Stimulated activated CD8-positive, alpha-beta memory T cell treated with anti-CD3 and anti-CD28 coated beads, Interleukin-2, amount 100 ng/mL, for 1 hour (primary cell): ENCODE measurements at places on chromosomes 3 and 15.

- no peak for DNase-seq
These were observed 25.5 kb upstream of the MNS1 start for GRCh38 chr15:56490461-56490860.

DNA sequence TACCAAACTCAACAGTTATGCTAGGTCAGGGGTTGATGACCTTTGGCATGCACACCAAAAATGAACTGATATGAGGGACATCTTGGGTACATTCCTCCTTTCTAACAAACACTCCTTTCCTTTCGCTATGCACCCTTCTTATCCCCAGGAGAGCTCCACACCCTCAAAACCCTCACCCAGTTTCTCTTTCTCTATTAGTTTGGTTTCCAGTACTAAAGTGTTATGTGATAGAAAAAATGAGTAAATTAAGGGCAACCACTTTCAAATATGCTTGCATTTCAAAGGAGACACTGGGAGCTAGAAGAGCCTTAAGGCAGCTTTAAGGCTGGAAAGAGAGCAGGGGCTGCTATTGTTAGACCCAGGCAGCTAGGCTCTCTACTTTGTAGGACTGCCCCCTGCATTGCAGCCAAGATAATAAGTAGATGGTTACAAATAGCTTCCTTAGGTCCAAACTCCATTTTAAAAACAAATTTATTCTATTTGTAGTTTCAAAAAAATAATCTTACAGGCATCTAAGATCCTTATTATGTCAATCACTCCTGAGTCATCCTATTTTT lies 244.3 kb downstream of the ZIC1 start:
- no peak for DNase-seq

DNA sequence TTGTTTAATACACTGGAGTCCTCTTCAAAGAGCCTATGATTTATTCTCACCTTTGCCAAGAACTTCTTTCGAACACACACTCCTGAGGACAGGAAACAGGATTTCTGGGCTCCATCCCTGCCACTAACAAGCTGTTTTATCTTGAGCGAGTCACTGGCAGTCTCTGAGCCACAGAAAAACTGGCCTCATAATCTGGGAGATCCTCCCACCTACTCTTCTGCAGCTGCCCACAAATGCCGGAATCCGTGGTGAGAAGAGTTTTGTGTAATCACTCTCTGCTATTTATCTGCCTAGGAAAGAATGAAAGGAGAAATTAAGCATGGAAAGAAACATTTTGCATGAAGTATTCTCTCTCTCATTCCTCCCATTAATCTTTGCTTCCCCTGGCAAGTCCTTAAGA lies 172.0 kb upstream of the TRIM42 start:
- DNase-seq = no peak

GRCh38 chr3:16568532-16568931 lies 36.7 kb downstream of the DAZL start:
- DNase-seq = no peak

- no peak for DNase-seq
These were observed 767.0 kb downstream of the CADM2 start for GRCh38 chr3:85725809-85726208.

- DNase-seq = no peak
These were observed 525.5 kb upstream of the MCTP2 start for GRCh38 chr15:93705753-93706455.

- no peak for DNase-seq
These were observed 826.1 kb downstream of the AGBL1 start for GRCh38 chr15:86905625-86906256.

DNA sequence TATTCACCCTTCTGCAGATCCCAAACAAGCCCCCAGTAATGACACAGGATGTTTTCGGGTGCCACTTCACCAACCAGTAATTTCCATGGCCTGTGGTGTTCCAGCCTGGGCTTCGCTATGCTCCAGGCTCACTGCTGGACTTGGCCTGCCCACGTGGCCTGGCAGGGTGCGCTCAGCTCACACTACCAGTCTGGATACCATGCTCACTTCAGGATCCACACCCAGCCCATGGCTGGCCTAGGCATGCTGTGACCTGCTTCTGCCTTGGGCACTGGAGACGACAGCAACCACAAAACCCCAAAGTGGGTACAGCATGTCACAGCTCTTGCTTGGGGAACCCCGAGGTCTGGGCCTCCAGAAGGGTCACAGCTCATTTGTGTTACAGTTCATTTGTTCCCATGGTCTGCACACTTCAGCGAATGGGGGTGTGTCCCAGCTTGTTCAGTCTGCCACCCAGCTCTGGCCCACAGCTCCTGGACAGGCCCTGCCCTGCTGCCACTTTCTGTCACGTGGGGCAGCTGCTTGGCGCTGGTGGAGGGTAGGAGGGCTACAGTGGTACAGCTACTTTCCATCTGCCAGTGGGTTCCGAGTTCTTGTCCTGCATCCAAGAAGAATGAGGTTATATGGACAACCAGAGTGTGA lies 650.8 kb downstream of the MCTP2 start:
- no peak for DNase-seq

DNA sequence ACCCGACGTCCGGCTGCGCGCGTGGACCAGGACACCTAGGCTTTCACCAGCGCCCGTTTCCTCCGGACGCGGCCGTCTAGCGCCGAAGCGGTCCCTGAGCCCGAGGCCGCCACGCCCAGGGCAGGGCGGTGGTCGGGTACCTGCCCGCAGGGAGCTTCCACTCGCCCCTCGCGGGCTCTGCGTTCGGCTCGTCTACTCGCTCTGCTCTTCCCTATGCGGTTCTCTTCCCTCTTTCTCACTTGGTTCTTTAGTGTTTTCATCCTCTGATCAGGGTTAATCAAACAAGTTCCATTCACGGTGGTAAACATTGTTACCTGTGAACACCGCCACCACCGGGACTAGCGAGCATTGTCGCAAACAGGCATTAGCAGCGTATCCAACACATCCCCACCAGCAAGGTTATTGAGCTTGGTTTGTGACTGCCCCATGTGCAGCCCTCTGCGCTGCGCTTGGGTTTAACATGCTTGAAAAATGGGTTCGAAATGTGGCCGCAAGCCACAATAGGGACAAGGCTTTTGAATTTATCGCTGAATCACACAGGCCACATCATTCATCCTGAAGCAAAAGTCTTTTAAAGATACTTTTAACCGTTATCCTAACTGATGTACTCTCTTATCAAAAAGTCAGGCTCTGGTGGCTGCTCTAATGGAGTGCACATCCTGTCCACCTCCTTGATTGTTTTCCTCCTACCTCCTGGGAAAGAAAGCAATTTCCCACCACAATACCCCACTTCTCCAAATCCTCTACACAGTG lies 843 bp upstream of the CD47 start:
- DNase-seq = no peak

GRCh38 chr15:81038975-81039607 lies 38.4 kb downstream of the TLNRD1 start:
- DNase-seq = no peak

- no peak for DNase-seq
These were observed 483.9 kb downstream of the RBMS3 start for GRCh38 chr3:29764603-29765254.

DNA sequence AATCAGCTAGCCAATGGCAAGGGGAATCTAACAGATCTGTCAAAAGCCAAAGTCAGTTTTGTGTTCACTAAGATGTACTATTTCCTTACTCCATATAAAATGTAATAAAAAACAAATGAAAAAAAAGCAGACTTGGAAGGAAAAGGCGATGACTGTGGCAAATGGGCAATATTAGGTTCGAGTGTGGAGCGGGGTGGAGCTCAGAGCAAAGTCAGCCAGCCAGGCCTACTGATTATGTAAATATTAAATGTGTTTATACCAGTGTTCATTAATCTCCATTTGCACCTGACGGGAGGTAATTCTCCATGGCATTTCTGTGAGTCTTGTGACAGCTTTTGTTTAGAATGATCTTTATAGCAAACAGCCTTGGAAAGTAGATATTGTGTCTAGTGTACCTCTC lies 96.2 kb upstream of the KCNMB2 start:
- DNase-seq = no peak

DNA sequence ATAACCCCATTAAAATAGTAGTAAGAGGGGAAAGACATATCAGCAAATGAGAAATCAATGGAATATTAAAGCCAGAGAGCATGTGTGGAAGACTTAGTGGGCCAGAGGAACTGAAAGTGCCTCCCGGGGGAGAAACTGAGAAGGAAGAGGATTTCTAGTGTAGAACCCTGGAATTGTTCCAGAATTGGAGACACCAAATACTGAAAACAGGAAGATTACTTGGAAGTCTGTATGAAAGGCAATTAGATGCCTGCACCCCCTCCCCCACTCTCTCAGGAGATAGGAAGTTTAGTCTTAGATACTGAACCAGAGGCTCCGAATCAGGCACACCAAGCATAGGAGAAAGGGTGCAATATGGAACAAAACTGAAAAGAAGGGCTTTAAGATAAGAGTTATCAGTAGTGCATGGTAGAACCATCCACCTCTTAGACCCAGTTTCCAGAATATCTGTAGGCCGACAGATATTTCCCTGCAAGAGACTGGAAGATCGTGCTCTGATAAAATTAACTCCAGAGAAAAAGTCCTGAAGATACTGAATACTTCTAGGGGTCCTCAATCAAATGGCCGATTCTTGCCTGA lies 32.4 kb downstream of the KLHL18 start:
- no peak for DNase-seq

DNA sequence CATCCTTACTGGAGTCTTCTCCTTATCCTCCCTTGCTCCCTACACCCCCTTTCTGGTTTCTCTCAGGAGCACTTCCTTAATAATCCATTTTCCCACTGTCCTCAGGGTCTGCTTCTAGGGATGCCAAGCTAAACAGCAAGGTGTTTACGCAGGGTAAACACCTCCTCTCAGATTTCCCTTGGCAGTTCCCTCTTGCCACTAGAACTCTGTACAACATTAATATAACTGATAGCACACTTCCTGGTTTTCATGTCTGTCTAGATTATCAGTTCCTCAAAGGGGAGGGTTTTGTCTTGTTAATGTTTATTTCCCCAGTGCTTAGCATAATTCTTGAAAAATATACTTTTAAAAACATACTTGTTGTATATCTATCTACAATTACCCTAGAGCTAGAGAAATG lies 118.0 kb upstream of the SLC24A5 start:
- no peak for DNase-seq

DNA sequence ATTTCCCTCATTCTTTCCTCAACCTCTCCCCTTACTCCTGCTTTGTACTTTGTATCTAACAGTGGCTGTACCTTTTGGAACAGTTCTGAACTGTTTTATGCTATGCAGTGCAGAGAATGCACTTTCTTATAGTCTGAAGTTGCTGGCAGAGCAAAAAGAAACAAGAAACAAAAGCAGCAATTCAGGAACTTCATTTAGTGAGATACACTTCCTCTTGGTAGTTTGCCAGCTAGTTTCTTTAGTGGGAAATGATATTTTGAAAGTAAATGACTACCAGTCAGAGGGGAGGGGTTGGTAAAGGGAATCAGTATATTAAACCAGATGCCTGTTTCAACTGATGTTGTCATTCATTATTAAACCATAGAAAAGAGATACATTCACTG lies 55.0 kb upstream of the CHD2 start:
- DNase-seq = no peak

DNA sequence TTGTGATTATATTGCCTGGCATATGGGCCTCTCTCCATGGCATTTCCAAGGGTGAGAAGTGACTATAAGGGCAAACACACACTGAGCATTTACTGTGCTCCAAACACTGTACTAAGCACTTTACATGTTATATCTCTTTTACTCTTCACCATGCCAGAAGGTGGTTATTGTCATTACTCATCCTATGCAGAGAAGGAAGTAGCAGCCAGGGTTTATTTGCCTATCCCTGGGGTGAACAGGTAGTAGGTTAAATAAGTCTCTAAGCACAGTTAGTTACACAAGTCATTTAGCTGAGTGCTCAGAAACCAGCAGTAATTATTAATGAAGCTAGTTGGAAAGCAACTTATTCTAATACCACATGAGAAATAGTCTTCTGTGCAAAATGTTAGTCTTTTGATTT lies 109.9 kb upstream of the SYNPR start:
- no peak for DNase-seq

DNA sequence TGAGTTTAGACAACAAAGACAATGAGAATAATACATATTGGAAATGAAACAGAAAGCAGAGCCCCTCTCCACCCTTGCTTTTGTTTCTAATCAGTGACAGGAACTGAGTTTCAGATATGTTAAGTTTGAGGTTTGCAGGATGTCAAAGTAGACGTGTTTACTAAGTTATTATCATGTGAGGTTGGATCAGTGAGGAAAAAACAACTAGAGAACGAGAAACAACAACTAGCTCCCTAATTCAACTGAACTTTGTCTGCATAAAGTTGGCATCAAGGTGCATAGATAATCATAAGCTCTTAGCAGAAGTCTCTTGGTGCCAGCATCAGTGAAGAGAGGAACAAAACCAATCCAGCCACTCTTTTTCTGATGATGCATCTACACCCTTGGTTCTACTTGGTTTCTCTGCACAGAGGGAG lies 491.1 kb upstream of the NR2F2 start:
- DNase-seq = no peak

GRCh38 chr3:89049119-89049518 lies 58.3 kb upstream of the EPHA3 start:
- no peak for DNase-seq

DNA sequence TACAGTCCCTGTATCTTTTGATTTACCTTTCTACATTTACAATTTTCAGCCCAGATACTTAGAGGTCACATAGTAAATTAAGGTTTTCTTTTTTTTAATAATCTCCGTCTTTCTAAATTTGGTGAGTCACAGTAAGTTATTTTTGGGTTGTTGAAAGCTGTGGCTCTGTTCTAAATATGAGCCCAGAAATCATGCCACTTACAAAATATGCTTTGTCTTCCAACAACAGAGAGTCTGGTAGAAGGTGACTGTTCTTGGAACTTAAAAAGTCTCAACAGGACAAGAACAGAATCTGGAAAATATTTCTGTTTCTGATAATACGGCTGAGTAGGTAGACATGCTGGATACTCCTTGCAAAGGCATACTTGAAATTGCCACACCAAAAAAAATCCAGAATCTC lies 16.0 kb downstream of the GOLGA8S start:
- DNase-seq = no peak

- no peak for DNase-seq
These were observed 121.2 kb upstream of the PLXND1 start for GRCh38 chr3:129727707-129728106.

GRCh38 chr15:72302955-72303354 lies 17.0 kb downstream of the CELF6 start:
- no peak for DNase-seq

- no peak for DNase-seq
These were observed 188.4 kb upstream of the PFN2 start for GRCh38 chr3:150158943-150159625.

GRCh38 chr3:184680385-184681345 lies 31.2 kb downstream of the MAGEF1 start:
- no peak for DNase-seq

GRCh38 chr15:51842852-51843737 lies 13.6 kb downstream of the TMOD3 start:
- no peak for DNase-seq

DNA sequence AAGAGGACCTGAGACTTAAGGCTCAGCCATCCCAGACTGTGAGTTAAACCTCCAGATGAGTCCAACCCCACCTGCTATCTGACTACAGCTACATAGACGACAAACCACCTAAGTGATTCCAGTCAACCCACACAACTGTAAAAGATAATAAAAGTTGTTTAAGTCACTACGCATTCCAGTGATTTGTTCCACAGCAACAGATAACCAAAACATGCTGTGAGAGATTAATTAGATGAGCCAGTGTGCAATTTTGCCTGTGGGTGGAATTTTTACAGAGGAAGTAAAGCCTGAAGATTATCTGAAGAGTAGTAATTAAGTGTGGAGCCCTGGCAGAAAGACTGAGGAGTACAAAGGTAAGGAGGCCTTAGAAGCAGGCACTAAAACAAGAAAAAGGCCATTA lies 5.4 kb downstream of the BTBD1 start:
- no peak for DNase-seq
